ENCODE measurements at places on chromosomes 1 and 21. TPM values are rescaled to one million over a fixed set of nuclear protein-coding genes. Genes with fewer than 3 reads are reported as not detected.

- H3K27me3 ChIP-seq: no peaks in the 10 kb centered on the region
- H3K36me3 ChIP-seq: no peaks in the 10 kb centered on the region
- peaks cover 10% of the 10 kb centered on the region for H3K4me1 ChIP-seq
Observed at GRCh38 chr1:147534386-147534785, 6.9 kb upstream of the BCL9 start.

TARDBP gene
- 118 TPM for total RNA-seq

FAM151A gene
- total RNA-seq: not detected

OR2L2 gene
- not detected for total RNA-seq

TNNT2 gene
- not detected for total RNA-seq
